ENCODE measurements at places on chromosomes 2 and 18.
A peak's percentile ranks its signal among the peaks of the same experiment; 100 is the strongest.

DNA sequence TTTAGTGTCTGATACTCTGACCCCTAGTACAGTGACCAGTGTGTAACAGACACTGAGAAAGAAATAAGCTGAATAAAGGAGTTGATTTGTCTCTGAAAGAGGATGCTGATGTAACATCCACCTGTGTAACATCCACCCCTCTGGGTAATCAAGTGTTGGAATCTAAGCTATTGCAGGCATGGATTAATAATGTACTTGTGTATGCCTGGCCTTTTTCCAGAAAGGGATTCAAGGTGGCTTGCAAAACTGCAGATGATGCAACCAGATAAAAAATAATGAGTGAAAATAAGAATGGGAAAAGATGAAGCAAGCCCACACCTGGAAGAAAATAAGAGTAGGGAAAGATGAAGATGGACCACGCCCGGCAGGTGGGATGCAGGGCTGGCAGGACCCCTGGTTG lies 48.2 kb upstream of the FOXI3 start:
- peak; percentile 37 for DNase-seq

GRCh38 chr2:218317303-218317630 lies 25.0 kb upstream of the TMBIM1 start:
- no peak for DNase-seq

DNA sequence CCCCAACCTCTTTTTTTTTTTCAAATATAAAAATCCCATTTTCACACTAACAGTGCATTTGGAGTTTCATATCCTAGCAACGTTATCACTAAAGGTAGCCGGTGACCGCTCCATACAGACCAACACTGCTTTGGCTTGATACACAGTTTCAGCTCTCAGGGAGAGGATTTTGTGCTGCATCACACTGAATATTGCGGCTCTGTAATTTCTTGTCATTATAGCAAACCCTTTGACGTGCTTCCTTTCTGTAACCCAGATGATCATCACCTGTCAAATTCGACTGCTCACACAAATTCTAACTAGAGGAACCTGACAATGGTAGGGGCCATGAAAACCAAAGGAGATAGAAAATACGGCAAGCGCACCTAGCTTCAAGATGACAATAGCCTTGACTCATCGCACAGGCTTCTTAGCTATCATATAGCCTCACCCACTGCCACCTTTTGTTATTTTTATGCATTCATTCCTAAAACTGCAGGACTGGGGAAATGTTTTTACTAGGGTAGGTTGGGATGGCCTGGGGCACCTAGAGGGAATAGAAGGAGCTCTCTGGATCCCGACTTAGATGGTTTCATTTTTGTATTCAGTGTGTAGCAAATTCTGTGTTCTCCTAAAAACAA lies 582.9 kb upstream of the PIK3C3 start:
- no peak for DNase-seq

GRCh38 chr2:161421686-161422085 lies 5.6 kb downstream of the TBR1 start:
- no peak for DNase-seq

DNA sequence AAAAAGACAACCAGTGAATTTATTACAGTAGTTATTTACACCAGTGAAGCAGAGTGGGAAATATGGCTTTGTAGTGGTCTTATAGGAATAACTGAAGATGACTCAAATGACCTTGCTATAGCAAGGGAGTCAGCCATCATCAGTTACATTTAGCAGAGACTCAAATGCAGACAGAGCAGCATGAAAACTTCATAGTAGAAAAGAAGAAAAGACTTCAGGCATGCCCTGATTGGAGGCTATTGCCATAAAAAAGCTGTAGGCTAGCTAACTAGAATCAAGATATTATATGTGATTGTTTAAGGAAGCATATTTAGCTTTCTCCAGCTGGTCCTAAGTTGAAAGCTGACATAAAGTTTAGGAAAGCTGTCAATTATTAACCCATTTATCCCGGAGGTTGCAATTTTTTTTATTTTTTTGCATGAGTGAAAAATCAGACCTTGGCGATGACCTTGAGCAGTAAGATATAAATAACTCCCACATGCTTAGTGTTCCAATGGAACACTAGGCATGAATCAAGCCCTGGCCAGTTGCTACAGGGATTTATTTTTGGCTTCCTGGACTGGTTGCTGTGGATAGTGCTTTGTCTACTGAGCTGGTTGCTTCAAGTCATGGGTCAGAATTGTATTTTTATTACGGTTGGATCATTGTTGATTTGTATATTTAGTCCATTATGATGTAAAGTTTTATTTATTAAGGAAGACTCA lies 675.6 kb upstream of the VRK2 start:
- peak; percentile 52 for DNase-seq

DNA sequence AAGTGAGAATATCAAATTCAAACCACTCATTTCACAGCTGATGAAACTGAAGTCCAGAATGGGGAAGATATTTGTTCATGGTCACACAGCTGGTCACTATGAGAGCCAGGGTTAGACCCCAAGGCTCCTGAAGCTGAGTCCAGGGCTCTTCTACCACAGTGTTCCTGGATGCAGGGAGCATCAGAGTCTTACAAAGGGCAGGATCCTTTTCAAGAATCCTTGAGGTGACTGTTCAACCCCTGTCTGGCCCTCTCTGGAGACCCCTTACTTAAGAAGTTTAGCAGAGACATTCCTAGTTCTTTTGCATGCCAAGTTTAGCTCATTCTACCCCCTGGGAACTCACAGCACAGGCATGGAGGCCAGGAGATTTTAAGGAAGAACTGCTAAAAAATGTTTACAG lies 15.7 kb downstream of the PROKR1 start:
- no peak for DNase-seq

- peak; percentile 28 for DNase-seq
These were observed 188.8 kb downstream of the CTIF start for GRCh38 chr18:48727681-48728080.
